ENCODE measurements at places on chromosomes 2 and 18.

DNA sequence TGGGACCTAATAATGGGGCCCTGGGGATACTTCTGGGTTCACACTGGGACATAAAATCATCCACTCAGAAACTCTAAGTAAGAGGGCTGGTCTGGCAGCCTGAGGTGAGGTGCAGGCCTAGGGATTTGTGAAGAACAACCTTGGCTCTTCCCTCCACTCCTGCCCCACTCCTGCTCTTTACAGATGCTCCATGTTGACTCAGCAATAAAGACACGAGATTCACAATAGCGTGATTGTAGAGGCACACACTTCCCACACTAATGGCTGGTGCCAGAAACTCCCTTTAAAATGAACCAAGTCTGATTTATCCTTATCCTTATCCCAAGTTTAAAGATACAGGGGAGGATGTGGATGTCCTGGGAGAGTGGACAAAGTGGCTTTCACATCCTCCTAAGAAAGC lies 228.2 kb downstream of the ACTR3 start:
- no peak for DNase-seq

- DNase-seq, result no peak
Measured at GRCh38 chr2:187271825-187272224, 176.2 kb downstream of the CALCRL start.

DNA sequence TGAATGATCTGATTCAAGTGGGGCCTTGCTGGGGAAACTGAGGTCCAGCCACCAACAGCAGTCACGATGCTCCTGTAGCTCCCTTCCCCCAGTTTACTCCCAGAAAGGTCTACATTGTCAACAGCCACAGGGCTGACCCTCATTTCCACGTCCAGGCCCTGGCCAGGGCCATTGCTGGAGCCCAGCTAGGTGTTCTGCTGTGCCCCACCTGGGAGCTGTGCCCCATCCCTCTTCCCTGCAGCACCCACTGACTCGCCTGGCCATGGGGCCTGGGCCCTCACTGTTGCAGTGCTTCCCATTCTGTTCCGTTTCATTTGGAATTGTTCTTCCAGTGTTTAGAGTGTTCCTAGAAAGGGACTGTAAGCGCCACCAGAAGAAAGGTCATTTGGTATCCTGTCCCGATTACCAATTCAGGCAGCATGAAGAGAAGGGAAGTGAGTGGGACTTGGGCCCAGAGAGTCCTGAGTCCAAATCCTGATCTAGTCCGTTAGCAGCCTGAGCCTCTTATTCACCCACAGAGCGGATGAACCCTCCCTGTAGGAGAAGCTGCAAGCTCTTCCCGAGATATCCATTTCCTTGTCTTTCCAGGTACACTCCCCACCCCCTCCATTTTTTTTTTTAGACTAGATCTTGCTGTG lies 73.1 kb upstream of the HPCAL1 start:
- no peak for DNase-seq

GRCh38 chr2:215000721-215001120 lies 137.7 kb downstream of the ABCA12 start:
- no peak for DNase-seq

GRCh38 chr2:176999301-176999700 lies 213.3 kb upstream of the HNRNPA3 start:
- DNase-seq, result no peak

DNA sequence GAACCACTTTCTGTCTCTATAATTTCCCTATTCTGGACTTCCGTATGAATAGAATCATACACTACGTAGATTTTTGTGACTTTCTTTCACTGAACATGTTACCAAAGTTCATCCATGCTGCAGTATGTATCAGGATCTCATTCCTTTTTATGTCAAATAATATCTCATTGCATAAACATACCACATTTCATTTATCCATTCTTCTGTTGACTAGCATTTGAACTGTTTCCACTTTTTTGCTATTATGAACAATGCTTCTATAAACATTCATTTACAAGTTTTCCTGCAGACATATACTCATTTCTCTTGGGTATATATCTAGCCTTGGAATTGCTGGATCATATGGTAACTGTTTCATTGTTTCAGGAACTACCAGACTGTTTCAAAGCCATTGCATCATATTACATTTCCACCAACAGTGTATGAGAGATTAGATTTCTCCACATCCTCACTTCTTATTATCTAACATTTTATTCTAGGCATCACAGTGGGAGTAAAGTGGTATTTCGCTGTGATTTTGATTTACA lies 186.2 kb downstream of the DYM start:
- DNase-seq, result no peak

DNA sequence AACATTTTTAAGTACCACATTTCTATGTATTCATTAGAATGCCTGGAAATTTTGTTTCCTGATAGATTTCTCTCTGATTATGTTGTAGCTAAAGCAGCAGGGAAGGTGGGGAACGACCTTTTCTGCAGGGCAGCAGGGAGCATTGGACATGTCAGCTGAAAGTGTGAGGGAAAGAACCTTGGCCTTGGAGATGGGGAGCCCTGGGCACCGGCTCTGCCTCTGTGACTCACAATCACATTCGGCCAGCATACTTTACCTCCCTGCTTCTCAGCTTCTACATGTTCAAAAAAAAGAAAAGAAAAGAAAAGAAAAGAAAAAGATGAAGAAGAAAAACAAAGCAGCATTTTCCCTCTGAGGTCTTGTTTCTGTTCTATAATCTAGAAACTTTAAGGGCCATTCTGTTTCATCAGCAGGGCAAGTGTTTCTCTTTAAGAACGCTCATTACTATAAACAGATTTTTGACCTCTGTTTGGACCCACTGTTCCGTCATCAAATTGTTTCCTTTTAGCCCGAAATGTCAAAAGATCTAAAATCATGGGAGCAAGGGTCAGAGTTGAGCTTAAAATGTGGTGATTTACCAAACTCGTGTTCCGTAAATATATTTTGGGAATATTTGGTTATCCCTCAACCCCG lies 27.9 kb downstream of the SETBP1 start:
- DNase-seq, result no peak

GRCh38 chr2:88210132-88211002 lies 40.2 kb downstream of the THNSL2 start:
- no peak for DNase-seq

GRCh38 chr2:175363699-175364098 lies 182.2 kb upstream of the ATP5MC3 start:
- no peak for DNase-seq

- no peak for DNase-seq
Measured at GRCh38 chr2:182077448-182078142, 91.9 kb downstream of the PPP1R1C start.

GRCh38 chr2:46481198-46482193 lies 2.1 kb downstream of the TMEM247 start:
- no peak for DNase-seq

DNA sequence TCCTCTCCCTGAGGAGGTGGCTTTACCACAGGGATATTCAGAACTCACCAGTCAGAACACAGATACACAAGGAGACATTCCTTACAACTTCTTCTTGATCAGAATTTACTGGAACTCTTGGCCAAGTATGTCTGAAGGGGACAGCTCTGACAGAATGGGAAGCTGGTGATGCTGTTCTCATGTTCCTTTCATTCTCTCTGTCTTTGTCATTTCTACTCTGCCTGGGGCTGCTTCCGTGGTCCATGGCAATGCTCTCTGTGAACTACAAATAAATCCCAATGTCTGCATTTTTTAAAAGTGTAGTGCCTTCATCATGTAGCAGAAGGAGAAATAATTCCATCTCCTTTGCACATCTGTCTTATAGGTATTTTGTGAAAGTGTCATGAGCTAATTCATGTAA lies 730.3 kb downstream of the CNTNAP5 start:
- DNase-seq, result no peak

GRCh38 chr18:47595831-47596501 lies 334.5 kb downstream of the SMAD2 start:
- no peak for DNase-seq

GRCh38 chr2:98102878-98103277 lies 15.9 kb downstream of the VWA3B start:
- DNase-seq, result no peak

DNA sequence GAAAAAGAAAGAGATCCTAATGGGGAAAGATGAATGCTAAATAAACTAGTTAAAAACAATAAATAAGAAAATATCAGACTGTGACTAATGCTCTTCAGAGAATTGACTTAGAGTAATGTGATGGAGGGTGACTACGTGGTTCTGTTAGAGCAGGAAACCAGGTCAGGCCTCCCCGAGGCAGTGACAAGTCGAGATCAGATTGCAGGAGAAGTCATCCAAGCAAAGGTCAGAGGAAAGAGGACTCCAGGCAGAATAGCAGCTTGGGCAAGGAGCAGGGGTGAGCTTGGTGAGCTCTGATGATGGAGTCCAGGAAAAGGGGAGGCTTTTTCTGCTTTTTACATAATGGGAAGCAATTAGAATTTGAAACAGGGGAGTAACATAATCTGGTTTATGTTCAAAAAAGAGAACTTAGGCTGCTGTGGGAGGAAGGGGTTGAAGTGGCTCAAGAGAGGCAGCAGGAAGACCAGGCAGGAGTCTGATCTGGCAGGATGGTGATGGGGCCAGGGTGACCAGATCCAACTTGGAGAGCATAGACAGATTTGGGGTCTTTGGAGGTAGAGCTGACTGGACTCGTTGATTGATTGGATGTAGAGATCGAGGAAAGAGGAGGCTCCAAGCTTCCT lies 27.3 kb upstream of the ITGB6 start:
- DNase-seq, result no peak

DNA sequence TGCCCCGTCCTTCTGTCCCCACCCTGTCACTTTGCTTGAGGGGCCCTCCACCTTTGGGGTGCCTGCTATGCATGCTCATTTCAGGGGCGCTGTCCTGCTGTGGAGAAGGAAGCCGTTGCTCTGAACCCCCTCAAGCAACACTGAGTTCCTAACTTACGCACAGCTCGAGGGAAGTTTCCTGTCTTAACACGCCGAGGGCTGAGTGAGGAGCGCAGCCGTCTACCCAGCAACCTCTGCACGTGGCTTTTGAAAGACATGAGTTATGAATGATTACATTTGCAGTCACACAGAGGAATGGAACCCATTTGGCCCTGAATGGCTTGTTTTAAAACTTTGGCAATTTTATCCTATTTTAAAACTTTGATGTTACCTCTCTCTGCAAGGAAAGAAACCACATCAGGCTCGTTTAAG lies 14.0 kb downstream of the RAMP1 start:
- DNase-seq, result no peak

DNA sequence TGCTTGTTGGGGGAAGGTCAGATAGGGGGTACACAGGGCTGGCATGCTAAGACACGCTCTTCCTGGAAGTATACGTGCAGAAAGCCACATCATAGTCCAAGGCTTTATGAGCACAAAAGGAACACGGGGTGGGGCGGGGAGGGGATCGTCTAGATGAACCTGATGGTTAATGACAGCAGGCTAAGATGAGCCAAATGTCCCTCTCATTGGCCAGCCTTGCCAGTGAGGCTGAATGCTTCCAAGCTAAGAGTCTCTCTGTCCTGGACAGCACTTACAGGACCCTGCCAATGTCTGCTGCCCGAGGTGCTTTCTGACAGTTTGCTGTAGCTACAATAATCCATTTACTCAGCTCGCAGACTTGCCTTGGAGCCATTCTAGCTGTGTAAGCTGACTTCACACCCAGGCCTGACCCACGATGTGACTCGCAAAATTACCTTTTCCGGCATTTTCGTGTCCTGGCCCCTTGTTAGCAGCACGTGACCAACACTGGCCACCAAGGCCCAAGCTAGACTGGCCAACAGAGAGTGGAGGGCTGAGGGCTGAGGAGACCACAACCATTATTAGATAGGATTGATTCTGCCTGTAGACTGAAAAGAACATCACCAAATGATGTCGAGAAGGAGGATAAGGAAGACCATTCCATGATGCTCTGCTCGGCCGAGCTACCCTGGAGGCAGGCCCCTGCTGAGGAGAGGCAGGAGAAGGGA lies 84.2 kb downstream of the MALT1 start:
- no peak for DNase-seq

GRCh38 chr2:215722986-215723630 lies 287.2 kb upstream of the FN1 start:
- no peak for DNase-seq

DNA sequence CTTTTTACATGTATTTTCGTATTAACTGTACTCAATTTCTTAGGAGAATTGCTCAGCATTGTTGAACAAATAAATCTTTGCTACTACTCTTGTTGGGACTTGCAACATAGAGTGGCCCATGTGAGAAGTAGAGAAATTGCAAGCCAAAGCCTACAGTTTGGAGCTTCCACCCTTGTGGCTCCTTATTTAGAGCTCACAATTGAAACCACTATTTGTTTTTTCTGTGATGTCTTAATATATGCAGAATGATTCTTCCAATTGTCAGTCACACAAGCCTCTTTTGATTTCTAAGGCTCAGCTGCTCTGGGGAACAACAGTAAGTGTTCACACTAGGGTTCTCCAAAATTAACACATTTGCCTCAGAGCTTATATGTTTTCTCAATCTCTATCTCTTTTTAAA lies 60.2 kb upstream of the GALNT13 start:
- no peak for DNase-seq

DNA sequence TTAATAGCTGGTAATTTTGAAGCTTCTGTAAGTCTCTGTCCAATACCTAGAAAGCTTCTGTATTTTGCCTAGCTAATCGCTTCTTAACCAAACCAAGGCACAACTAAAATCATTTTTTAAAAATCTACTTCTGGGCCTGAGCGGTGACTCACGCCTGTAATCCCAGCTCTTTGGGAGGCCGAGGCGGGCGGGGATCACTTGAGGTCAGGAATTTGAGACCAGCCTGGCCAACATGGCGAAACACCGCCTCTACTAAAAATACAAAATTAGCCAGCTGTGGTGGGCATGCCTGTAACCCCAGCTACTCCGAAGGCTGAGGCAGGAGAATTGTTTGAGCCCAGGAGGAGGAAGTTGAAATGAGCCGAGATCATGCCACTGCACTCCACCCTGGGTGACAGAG lies 148.6 kb upstream of the FIGN start:
- DNase-seq, result no peak

- DNase-seq, result no peak
Measured at GRCh38 chr18:30177056-30177455, 865.5 kb downstream of the DSC3 start.

GRCh38 chr2:229273723-229274338 lies 2.7 kb upstream of the PID1 start:
- DNase-seq, result no peak

GRCh38 chr2:98508709-98509066 lies 64.0 kb downstream of the INPP4A start:
- no peak for DNase-seq

- DNase-seq, result no peak
Measured at GRCh38 chr2:27446057-27446456, 3.9 kb downstream of the KRTCAP3 start.

DNA sequence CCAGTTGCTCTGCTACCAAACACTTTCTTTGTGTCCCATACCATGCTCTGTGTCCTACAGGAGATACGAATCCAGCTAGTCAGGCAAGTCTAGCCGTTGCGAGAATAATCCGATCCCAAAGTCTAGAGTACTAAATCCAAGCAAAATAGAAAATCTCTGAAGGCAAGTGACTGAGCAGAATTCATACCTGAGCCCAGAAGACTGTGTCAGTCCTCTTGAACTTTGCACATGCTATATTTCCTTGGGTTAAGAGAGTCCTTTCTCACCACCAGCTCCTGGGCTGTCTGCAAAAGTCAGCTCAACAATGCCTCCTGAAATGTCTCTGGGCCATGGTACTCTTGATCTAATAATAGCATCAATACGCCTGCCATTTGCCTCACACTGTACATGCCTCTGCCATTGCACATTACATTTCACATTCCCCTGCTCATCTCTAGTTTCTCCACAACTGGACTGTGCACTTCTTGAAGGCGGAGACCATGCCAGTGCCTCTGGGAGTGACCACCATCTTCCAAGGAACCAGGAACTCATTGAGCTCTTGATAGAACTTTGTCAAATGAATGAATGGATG lies 265.8 kb upstream of the ID2 start:
- no peak for DNase-seq

GRCh38 chr18:76145521-76146376 lies 349.3 kb downstream of the ZNF516 start:
- no peak for DNase-seq

All from activated T-helper 1 cell treated with anti-CD3 and anti-CD28 coated beads, Interleukin-2, amount 50 U/mL, for 16 hours (primary cell).